ENCODE measurements at places on chromosomes 2 and 18.

GRCh38 chr2:141195087-141195486 is 935.7 kb downstream of the LRP1B start:
- no peak overlapping the region for H3K27ac ChIP-seq
- no peaks in the 10 kb centered on the region for H3K27me3 ChIP-seq
- H3K4me1 ChIP-seq, result no peaks in the 10 kb centered on the region
- DNase-seq, result no peak
- no peak overlapping the region for H3K4me3 ChIP-seq
- no peaks in the 10 kb centered on the region for H3K36me3 ChIP-seq

- H3K4me3 ChIP-seq, result no peak overlapping the region
- peaks cover 16% of the 10 kb centered on the region for H3K4me1 ChIP-seq
- no peak for DNase-seq
- peaks cover 39% of the 10 kb centered on the region for H3K27me3 ChIP-seq
Observed at GRCh38 chr2:192197357-192197756, 2.6 kb upstream of the TMEFF2 start.

DNA sequence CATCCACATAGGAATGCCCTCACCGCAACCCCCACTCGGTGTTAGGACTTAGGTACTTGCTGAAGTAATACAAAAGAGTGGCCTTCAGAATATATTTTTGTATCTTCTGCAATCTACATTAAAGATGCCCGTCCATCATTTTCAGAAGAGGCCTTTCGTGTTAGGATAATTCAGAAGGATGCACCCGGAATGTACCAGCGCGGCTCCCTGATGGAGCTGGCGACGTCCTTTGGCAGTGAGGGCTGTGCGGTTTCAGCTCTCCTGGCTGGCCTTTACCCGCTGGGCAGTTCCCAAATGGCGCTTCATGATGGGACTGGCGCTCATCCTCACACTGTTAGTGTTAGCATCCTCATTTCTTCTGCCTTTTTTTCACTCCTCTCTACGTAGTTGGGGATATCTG is 15.3 kb downstream of the TWIST2 start:
- no peak overlapping the region for H3K4me3 ChIP-seq
- peaks cover 4% of the 10 kb centered on the region for H3K4me1 ChIP-seq
- H3K27me3 ChIP-seq, result peaks cover 12% of the 10 kb centered on the region
- DNase-seq, result no peak
- no peaks in the 10 kb centered on the region for H3K36me3 ChIP-seq
- no peak overlapping the region for H3K27ac ChIP-seq

- peaks cover 22% of the 10 kb centered on the region for H3K27me3 ChIP-seq
- H3K27ac ChIP-seq, result no peak overlapping the region
Observed at GRCh38 chr18:3722649-3723433, 272.9 kb downstream of the TGIF1 start.

- no peak overlapping the region for H3K4me3 ChIP-seq
- no peaks in the 10 kb centered on the region for H3K4me1 ChIP-seq
- no peaks in the 10 kb centered on the region for H3K27me3 ChIP-seq
- H3K36me3 ChIP-seq, result peaks cover 4% of the 10 kb centered on the region
- H3K27ac ChIP-seq, result no peak overlapping the region
- no peak for DNase-seq
Observed at GRCh38 chr18:69737851-69738250, 209.8 kb downstream of the CD226 start.

- DNase-seq, result no peak
- no peak overlapping the region for H3K27ac ChIP-seq
- H3K4me3 ChIP-seq, result no peak overlapping the region
- no peaks in the 10 kb centered on the region for H3K36me3 ChIP-seq
- no peaks in the 10 kb centered on the region for H3K27me3 ChIP-seq
Observed at GRCh38 chr2:19883971-19884720, 17.6 kb downstream of the TTC32 start.
